ENCODE measurements at places on chromosomes 12 and 14. TPM values are rescaled to one million over a fixed set of nuclear protein-coding genes. Genes with fewer than 3 reads are reported as not detected.
A peak's percentile ranks its signal among the peaks of the same experiment; 100 is the strongest.

GRCh38 chr12:66156654-66157053 lies 13.1 kb downstream of the TMBIM4 start:
- DNase-seq, result no peak

GRCh38 chr14:105281371-105282097 lies 19.3 kb downstream of the BRF1 start:
- DNase-seq, result peak; percentile 71

GRCh38 chr12:110619534-110619953 lies 5.6 kb downstream of the TCTN1 start:
- DNase-seq, result no peak

DNA sequence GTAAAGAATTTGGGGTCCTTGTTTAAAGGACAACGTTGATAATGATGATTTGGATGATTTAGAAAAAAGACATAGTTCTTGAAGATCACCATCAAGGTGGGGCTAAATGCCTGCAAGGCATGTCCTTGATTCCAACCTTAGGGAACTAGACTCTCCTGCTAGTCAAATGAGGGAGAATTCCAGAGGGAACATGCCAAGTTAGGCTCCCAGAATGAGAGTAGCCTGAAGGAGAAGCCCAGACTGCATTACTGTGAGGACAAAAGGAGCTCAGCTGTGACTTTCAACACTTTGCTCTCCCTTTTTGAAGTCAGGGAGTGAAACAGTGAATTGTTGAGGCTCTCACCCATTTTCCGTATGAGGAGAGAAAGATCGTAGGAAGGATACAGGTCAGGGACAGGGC lies 95.2 kb upstream of the TBX3 start:
- no peak for DNase-seq

FAIM2 gene
- 10.3 TPM for polyA plus RNA-seq

MGAT4C gene
- polyA plus RNA-seq, result 0.45 TPM
